ENCODE measurements at places on chromosomes 5 and 9.

DNA sequence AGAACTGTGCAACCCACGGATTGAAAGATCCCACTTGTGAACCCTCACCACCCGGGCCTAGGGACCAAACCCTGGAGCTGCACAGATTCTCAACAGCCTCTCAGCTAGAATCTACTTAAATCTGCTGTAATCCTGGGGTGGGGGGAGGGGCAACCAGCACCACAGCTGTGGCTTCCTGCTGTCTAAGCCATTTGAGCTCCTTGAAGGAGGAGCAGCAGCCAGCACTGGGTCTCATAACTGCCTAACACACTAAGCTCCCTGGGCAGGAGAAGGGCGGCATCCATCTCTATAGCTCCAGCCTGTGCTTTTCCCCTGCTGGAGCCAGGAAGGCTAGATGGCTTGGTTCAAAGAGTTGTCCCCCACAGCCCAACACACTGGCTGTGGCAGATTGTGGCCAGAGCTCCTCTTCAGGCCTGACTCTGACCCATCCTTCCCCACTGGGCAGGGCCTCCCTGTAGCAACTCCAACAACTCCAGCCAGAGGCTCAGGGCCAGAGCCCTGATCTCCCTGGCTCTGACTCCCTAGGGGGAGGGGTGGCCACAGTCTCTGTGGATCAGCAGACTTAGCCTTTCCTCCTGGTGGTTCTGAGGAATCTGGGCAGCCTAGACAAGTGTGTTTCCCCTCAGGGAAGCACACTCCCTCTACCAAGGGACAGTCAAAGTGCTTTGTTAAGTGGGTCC, 72.0 kb upstream of the C9orf72 start:
- DNase-seq = no peak

GRCh38 chr9:109969011-109969410, 189.0 kb downstream of the PALM2AKAP2 start:
- peak; percentile 15 for DNase-seq

DNA sequence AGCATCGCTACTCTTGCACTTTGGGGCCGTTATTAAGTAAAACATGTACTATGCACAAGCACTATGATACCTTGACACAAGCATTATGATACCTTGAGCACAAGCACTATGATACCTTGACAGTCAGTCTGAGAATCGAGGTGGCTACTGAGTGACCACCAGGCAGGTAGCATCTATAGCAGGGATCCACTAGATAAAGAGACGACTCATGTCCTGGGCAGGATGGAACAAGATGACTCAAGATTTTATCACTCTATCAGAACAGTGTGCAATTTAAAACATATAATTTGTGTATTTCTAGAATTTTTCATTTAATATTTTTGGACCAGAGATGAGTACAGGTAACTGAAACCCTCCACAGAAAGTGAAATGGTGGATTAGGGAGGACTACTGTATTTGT, 16.9 kb downstream of the CHSY3 start:
- DNase-seq = no peak

DNA sequence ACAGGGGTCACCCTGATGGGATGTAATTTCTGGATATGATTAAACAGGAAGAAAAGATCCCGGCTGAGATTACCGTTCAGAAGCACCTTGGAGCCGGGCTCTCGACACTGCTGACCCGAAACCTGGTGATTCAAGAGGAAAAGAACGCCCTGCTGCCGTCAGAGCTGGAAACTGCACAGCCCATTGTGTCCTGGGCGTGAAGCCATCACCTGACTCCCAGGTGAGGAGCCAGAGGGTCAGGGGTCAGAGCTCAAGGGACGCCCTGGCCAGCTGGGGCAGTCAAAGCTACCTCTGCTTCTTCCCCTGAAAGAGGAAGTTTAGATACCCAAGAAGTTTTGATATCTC, 17.8 kb upstream of the SLC12A7 start:
- DNase-seq = peak; percentile 64

DNA sequence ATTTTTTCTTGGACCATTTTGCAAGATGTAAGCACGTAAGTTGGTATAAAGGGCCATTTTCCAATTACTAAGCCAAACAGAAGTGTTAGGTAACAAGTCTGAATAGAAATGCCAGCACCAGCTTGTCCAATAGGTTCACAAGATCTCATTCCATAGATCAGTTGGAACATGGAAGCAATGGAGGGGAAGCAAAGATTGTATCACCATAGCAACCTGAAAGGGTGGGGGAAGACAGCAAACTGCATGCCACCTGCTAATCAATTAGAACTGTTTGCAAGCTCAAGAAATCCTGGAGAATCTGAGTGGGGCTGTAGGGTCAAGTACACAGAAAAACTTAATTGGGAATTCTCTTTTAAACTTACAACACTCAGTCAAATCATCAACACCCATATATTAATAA, 264.9 kb upstream of the EFNA5 start:
- DNase-seq = no peak

DNA sequence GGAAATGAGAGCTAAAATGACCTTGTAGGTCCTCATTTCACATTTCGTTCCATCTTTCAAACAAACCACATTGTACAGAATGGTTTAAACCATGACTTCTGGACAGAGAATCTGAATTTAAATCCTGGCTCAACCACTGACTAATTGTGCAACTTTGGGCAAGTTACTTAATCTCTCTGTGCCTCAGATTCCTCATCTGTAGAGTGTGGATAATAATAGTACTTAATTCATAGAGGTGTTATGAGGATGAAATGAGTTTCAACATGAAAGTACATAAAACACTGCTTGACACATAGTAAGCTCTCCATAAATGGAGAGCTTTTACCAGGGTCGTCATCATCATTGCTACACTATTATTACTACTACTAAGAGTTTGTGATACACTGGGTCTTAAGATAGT, 46.3 kb upstream of the FOXE1 start:
- DNase-seq = no peak

DNA sequence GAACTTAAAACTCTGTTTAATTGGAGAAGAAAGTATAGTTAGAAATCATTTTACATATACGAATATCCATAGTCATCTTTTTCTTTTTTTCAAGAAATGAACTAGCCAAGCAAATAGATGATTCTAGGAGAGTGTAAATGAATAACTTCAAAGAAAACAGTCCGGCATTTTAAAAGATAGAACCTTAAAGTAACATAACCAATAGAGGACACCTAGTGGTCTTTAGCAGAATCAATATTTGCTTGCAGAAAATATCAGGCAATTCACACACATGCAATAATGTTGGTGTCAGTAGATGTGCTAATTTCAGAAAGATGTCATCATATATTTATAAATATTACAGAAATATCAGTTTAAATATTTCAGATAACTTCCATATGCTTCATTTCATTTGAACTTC, 57.1 kb downstream of the HCN1 start:
- peak; percentile 14 for DNase-seq

GRCh38 chr5:9251379-9251980, 294.4 kb downstream of the SEMA5A start:
- no peak for DNase-seq

Data from kidney tubule cell (primary cell).